ENCODE measurements at places on chromosomes 3 and 15.
A peak's percentile ranks its signal among the peaks of the same experiment; 100 is the strongest.

- no peak for DNase-seq
Measured at GRCh38 chr3:131812433-131812832, 222.4 kb downstream of the CPNE4 start.

DNA sequence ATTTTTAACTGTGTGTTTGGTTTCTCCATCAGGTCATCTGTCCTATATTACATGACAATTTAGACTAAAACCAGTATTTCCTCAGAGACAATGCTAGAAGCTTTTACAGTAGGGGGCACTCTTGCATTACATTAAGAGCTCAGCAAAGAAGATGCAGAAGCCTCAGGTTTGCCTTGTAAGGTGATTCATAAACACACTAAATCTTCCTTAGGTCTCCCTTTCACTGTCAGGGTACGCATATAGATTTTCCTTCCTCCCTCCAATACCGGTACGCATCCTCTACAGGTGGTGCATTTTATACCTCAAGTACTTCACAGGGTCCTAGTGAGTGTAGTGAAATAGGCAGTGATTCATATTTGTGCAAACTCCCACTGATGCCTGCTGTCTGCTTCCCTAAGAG lies 46.5 kb downstream of the CD86 start:
- DNase-seq: peak; percentile 21

DNA sequence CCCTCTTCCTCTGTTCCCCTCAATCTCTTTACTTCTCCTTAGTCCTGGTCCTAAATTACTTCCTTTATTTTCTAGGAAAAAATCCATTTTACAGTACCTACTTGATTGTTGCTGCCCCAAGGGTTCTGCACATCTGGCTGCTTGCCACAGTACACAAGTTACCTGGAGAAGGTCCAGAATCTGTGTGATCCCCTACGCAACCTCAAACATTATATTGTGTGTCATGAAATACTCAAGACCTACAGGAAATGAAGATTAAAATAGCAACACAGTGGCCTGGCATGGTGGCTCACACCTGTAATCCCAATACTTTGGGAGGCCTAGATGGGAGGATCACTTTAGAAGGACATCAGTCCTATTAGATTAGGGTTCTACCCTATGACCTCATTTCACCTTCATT lies 48.7 kb downstream of the PRKAR2A start:
- DNase-seq: no peak

- no peak for DNase-seq
Measured at GRCh38 chr3:156693166-156693565, 18.8 kb downstream of the TIPARP start.

DNA sequence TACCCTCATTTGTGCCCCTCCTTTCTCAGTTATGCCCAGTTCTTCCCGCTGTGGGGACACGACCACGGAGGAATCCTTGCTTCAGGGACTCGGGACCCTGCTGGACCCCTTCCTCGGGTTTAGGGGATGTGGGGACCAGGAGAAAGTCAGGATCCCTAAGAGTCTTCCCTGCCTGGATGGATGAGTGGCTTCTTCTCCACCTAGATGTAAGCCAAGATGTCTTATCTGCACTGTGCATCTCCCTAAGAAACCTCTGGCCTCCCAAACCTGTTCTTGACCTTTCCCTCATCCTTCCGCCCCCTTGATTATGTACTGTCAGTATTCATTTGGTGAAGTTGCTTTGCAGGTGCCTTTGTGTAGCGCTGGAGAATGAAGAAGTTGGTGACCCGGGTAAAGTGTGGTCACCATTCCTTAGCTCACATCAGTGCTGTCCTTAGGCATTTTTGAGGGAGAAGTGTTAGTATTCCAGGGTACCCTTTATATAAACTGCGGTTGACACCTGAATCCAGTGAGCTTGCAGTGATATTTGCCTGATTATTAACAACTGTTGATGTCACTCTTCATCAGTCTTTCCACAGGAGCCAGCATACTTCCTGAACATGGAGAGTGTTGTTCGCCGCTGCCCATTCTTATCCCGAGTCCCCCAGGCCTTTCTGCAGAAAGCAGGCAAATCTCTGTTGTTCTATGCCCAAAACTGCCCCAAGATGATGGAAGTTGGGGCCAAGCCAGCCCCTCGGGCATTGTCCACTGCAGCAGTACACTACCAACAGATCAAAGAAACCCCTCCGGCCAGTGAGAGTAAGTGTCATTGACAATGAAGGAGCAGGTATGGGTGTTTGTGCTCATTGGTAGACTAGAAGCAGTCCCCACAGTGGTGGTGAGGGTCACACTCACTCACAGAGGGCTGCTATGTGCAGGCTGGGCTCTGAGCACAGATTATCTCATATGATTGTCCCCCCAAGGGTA lies 966 bp downstream of the ALAS1 start:
- DNase-seq: peak; percentile 36

Data from hematopoietic multipotent progenitor cell treated with erythropoietin and hydrocortisone succinate and interleukin-3 and kit ligand, for 17 days (in vitro differentiated cells).